ENCODE measurements at places on chromosomes 2 and 18.
A peak's percentile ranks its signal among the peaks of the same experiment; 100 is the strongest.

- DNase-seq, result no peak
These were observed 27.5 kb upstream of the LDLRAD4 start for GRCh38 chr18:13191031-13191430.

DNA sequence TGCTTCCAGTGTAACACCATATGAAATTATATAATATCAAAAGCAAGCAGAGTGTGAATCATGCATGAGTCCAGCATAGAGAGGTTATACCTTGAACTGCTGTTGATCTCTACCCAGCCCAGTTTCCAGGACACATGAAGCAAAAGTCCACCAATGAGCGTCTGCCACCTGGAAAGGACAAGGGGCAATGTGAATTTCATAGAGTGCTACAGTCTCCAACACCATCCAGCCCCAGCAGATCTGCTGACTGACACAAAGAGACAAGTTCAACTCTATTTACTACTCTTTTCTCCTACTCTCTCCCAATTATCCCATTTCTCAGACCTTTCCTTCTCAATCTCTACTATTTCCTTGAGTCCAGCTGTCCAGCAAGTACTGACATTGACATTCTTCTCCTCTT is 31.8 kb upstream of the RIOK3 start:
- no peak for DNase-seq

GRCh38 chr2:18208956-18209355 is 330.5 kb downstream of the KCNS3 start:
- no peak for DNase-seq

DNA sequence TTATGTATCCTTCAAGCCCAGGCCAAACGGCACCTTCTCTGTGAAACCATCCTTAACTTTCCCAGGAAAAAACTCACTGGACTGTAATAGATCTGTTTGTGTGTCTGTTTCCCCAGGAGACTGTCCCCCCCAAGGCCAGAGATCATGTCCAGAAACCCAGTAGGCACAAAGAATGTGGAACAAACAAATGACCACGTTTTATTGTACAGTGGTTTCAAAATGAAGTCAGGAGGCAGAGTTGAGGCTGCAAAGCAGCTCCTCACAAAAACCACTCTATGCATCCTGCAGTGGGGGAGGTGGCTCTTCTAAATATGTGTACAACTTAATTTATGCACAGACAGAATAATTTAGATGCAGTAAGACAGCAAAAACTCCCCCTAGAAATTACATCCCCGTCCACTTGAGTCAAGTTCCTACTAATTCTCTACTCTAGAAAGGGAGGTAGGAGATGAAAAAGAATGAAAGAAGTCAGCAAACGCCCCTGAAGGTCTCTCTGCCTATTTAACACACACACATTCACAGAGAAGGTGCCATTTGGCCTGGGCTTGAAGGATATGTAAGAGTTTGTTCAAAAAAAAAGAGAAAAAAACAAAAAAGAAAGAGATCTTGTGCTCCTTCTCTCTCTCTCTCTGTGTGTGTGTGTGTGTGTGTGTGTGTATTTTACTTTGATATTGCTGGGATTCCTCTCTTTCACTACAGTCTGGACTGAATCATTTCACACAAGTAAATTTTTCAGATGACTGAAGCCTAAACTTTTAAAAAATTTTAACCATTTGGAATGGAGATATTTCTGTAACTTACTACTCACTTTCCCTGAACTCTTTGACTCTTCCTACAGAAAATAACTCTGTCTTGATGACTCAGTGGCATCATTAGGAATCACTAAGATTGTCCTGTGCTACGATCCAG is 19.5 kb downstream of the BCL2 start:
- no peak for DNase-seq

GRCh38 chr18:79964330-79965118 is at the start of gene HSBP1L1:
HSBP1L1 (plus strand) TSS chr18:79964643; CDS start chr18:79964736, 93 bp downstream.
- no peak for DNase-seq

DNA sequence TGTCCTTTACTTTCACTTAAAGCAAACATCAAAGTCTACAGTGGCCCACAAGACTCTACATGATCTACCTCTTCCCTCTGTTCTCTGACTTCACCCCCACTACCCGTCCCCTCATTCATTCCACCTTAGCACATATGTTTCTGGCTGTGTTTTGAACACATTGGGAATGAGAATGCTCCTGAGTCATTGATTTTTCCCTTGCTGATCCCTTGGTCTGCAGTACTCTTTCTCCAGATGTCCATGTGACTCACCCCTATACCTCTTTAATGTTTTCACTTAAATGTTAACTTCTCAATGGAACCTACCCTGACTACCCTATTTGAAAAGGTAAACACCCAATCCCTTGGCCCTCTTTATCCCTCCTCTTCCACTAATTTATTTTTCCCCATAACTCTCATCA is 30.7 kb upstream of the FRZB start:
- no peak for DNase-seq

DNA sequence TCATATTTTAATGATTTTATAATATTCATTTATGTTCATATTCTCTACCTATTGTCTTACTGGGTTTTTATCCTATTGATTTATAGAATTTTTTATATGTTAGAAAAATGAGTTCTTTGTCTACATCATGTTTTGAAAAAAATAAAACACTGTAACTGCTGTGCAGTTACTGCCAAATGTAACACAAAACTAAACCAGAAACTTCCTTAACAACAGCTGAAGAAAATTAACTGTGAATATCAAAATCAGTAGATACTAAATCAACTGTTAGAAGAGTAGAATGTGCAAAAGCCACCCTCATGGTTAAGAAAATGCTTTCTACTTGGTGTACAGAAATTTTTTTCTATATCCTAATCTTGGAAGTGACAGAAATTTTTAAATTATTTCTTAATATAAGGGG is 69.5 kb downstream of the PTRHD1 start:
- DNase-seq, result no peak

- DNase-seq, result no peak
These were observed 139.1 kb downstream of the CYP26B1 start for GRCh38 chr2:72008608-72009007.

- DNase-seq, result no peak
These were observed 164.4 kb upstream of the KLHL29 start for GRCh38 chr2:23220513-23221094.

DNA sequence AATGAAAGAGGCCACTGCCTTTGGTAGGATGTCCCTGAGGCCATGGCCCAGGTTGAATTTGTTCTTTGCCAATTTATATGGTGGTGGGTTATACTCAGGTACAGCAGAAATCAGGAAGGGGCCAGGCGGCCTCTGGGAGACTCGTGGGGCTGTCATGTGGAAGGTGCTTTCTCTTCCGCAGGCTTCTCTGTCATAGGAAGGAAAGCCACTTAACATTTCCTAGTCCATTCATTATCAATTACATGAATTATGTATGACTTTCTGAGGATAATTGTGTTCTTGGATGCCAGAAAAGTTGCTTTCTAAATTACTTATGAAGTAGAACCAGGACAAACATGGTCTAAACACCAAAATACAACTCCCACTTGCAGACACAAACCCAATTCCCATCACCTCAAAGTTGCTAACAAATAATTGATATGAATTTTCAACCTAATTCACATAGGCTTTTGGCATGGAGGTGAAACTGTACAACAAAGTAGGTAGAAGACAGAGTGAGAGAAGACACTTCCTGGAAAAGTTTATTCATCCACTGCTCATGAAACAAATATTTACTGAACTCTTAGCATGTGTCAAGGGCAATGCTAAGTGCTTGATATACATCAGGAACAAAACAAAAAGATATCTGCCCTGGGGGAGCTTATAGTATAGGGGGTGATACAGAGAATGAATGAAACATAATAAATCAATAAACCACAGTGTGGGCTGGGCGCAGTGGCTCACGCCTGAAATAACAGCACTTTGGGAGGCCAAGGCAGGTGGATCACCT is 50.5 kb upstream of the CHMP1B start:
- peak; percentile 60 for DNase-seq

Data from NCI-H510A treated with DMSO at 0.1 percent for 48 hours (cell line).